ENCODE measurements at places on chromosomes 2 and 18. TPM values are rescaled to one million over a fixed set of nuclear protein-coding genes. Genes with fewer than 3 reads are reported as not detected.

GRCh38 chr2:98087447-98088020 is 567 bp downstream of the VWA3B start:
- DNase-seq, result no peak

ZNF396 gene
- total RNA-seq, result 0.99 TPM

DNA sequence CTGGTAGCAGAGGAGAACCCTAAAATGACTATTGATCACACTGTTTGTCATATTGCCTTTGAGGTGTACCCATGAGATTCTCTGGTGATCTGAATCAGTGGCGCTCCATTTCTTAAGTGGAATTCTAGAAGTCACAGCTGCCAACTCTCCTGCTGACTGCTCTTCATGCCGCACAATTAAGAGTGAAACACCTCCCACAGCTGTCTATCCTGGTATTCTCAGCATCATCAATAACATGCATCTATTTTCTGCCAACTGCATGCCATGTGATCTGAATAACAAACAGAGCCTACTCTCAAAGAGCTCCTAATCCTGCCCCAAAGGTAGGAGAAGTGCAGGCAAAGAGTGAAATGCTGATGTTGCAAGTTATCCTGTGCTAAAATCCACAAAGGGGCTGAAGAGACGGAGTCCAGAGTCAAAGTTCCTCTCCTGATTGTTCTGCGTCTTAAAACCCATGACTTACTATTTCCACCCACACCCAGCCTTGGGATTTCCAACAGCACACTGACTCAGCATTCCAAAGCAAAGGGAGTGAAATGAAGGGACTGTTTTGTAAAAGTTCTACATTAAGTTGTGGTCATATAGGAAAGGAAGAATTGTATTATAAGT is 13.7 kb upstream of the DAPL1 start:
- no peak for DNase-seq

PNKD gene
- 23.6 TPM for total RNA-seq
